ENCODE measurements at places on chromosomes 16 and 17.

DNA sequence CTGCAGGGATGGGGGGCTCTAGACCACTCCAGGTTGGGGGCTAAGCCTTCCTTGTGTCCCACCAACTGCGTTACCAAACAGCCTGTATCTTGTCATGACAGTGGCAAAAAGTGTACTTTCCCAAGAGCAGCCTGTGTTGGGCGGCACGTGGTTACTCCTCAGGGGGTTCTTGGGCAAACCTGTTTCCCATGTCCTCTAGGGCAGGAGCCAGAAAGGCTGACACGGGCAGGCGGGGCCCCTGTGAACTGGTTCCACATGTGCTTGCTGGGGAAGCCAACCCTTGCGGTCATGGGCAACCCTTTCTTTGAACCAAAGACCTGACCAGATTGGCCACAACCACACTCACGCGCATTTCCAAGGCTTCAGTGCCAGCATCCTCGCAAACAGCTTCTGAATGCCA lies 228.5 kb downstream of the RBFOX3 start:
- DNase-seq = no peak

DNA sequence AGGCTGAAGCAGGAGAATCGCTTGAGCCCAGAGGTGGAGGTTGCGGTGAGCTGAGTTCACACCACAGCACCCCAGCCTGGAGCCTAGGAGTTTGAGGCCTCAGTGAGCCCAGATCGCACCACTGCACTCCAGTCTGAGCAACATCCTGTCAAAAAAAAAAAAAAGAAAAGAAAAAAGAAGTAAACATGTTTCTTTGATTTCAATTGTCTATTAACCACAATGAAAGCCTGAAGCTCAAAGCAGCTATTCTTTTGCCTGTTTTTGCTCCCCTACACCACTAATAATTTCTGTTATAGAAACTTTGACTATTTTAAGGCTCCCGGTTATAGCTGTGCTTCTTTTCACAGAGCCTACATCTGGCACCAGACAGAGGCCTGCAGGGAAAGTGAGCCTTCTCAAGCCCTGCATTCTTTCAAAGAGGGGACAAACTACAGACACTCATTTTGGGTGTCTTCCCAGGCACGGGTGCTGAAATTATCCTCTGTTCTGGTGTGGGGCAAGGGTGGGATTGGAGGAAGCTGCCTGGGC lies 14.2 kb upstream of the SLC52A1 start:
- DNase-seq = no peak

DNA sequence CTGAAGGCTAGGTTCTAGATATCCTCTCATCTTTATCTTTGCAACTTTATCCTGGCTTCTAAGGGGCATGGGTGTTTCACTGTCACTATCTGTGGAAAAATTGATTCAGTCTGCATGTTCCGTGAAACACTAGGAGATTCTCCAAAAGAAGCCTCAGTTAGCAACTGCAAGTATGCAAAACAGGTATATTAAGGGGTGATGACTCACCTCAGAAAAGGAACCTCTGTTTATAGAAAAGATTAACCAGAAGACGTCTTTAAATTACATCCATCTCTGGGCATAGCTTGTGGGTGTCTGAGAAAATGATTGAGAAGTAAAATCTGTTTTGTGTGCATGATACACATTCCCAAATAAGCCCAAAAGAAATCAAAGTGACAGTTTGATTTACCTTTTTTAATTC lies 353.8 kb upstream of the HSBP1 start:
- no peak for DNase-seq

GRCh38 chr17:43373356-43373755 lies 25.4 kb upstream of the ARL4D start:
- DNase-seq = no peak

DNA sequence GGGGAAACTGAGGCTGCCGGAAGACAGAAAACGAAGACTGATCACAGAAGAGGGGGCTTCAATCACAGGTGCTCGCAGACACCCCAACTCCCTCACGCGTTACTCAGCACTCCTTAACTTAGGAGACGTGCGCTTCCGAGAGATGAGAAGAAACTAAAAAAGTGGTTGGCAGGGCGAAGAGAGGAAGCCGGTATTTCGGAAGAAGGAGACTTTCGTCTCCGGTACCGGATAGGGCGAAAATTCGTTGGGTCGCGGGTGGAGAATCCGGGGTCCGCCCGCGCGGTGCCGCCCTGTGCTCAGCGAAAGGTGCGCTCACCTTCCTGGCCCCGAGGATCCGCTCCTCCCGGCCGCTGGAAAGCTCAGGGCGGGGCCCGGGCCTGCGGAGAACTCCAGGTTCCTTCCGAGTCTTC lies 917 bp upstream of the TBX2 start:
- no peak for DNase-seq

- DNase-seq = no peak
These were observed 539 bp downstream of the IFT20 start for GRCh38 chr17:28334666-28335200.

- DNase-seq = no peak
These were observed 34.7 kb downstream of the EPN2 start for GRCh38 chr17:19271780-19272357.

DNA sequence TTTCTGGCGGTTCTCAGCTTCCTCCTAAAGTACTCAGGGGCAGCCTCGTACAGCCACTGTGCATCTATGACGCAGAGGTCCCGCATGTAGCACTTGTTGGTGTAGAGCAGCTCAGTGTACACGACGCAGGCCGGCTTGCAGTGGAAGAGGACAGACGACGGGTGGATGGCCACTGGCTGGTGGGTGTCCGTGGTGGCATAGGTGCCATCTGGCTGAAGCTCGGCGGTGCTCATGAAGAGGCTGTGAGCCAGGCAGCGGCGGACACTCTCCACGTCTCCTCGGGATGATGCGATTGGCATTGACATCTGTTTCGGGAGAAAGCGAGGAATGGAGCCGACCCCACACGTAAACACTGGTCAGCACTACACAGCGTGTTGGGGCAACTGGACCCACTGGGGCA lies 5.3 kb upstream of the C1QBP start:
- no peak for DNase-seq

DNA sequence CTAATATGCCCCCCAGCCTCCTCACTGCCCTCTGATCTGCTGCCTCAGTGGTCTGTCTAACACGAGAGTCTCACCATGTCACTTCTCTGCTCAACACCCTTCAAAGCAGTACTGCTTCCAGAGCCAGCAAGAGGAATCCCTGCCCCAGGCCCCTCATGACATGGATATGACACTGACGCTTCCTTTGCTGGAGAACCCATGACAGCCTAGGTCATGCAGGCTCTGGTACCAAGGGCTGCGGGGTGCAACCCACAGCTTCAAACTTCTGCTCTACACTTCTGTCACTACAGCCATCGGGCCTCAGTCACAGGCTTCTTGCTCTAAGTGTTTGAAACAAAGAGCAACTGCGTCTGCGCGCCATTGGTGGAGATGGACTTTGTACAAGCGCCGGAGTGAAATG lies 32.6 kb upstream of the DLX4 start:
- DNase-seq = no peak

DNA sequence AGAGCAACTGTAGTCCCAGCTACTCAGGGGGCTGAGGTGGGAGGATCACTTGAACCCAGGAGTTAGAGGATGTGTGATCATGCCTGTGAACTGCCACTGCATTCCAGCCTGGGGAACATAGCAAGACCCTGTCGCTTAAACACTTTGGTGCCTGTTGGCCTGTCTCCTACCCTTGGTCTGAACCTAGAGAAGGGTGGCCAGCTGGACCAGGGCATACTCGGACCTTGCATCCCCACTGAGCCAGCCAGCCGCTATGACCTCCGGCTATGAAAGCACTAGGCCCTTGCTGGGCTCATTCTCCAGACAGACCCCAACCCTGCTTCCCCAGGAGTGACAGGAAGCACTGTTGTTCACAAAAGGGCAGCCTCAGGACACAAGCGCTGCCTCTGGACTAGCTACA lies 4.6 kb downstream of the IFT20 start:
- DNase-seq = no peak

- DNase-seq = no peak
These were observed 183.0 kb downstream of the FOXL1 start for GRCh38 chr16:86761111-86762031.

GRCh38 chr16:17138801-17139200 lies 332.0 kb downstream of the XYLT1 start:
- no peak for DNase-seq

- no peak for DNase-seq
These were observed 26.1 kb downstream of the RCVRN start for GRCh38 chr17:9878786-9879525.

DNA sequence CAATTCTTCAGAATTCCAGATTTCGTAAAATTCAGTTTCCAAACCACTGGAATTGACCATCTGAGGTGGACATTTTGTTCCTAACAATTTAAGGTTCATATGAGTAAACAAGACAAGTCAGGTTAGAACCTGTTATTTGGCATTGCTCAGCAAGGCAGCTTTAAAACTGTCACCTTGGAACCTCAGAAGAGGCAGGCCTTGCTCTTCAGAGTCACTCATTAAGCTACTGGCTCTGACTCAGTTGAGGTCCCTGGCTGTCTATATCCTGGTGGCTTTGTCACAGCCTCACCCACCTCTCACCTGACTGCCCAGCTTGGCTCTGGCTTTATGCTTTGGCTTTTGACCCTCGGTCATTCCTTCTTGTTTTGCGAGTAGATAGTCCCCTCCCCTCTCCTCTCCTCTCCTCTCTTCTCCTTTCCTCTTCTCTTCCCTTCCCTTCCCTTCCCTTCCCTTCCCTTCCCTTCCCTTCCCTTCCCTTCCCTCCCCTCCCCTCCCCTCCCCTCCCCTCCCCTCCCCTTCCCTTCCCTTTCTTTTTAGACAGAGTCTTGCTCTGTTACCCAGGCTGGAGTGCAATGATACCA lies 238.4 kb downstream of the SHISA9 start:
- DNase-seq = no peak
